ENCODE measurements at places on chromosomes 11 and 22.

DNA sequence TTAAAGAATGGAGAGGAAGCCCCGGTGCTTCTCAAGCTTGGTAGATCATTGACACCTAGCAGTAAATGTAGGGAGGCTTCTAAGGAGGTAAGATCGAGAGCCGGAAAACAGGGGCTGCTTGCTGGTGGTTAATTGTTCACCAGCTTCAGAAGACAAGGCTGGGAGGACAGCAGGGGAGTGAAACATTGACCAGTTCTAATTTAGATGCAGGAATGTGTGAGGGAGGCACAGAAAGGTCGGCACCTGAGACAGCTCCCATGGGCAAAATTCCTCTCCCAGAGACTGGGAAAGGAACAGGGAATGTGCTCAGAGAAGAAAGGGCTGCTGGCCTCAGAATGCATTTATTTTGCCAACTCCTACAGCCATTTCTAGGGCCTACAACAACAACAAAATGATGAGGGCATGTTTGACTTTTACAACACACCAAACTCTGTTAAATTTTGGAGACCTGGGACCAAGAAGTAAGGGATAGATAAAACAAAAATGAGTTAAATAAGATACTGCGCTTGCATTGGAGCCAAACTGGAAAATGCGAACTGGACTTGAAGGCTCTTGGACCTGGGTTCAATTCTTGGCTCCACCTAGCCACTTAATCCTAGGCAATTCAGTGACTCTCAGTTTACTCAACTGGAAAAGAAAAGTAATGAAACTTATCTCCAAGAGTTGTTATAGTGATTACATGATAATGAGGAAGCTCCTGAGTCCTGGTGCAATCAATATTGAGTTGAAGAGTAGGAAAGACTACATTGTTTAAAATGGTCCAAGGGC is 31.0 kb downstream of the FZD4 start:
- no peak for DNase-seq

DNA sequence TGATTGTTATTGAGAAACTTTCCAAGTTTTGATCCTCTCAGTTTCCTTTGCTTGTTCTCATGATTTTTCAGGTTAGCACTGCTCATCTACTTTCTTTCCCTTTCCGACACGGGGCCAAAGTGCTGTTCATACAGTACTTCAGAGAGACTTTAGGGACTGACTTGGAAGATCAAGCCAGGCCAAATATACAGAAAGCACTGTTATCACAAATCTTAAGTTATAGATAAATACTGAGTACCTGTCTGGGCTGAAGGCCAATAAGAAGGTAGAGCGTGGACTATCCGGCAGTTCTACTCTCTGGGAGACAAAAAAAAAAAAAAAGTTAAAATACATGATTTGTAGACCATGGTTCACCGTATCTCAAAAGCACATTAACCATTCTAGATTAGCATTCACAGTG is 46.2 kb downstream of the AMBRA1 start:
- DNase-seq = no peak

- no peak for DNase-seq
Measured at GRCh38 chr11:121389651-121390050, 62.5 kb upstream of the SORL1 start.

- no peak for DNase-seq
Measured at GRCh38 chr11:86660088-86660487, 12.3 kb downstream of the ME3 start.

GRCh38 chr22:18088825-18089568 is 11.2 kb downstream of the PEX26 start:
- DNase-seq = no peak

DNA sequence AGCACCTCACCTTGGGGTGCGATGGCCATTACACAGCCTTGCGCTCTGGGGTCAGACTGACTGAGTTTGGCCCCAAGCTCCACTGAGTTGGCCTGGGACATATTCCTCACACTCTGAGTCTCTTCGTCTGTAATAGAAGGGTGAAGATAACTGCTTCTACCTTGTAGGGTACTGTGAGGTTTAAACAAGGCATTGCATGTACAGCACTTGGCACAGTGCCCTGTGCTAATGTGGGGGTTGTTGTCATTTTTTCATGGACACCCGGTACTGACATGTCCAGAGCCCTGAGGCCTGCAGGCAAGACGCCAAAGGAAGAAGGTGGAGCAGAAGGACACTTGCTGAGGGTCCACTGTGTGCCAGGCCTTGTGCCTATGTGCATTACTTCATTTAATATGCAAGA is 50.7 kb downstream of the OTOG start:
- no peak for DNase-seq

GRCh38 chr11:115504276-115505158 is at the start of gene CADM1:
Gene CADM1 (minus strand): TSS chr11:115504415.
- DNase-seq = no peak
